Ureter (tissue), 1 donor: ENCODE measurements at places on chromosomes 1 and 21. TPM values are rescaled to one million over a fixed set of nuclear protein-coding genes. Genes with fewer than 3 reads are reported as not detected.

Gene NBPF14
- 22.0 TPM for total RNA-seq

Gene LAD1
- total RNA-seq = 186 TPM

Gene CNKSR1
- 40.6 TPM for total RNA-seq

Gene MORC3
- 59.3 TPM for total RNA-seq

Gene TNFRSF8
- total RNA-seq = 0.36 TPM

Gene CENPF
- total RNA-seq = 0.60 TPM

Gene NEGR1
- 10.0 TPM for total RNA-seq

DNA sequence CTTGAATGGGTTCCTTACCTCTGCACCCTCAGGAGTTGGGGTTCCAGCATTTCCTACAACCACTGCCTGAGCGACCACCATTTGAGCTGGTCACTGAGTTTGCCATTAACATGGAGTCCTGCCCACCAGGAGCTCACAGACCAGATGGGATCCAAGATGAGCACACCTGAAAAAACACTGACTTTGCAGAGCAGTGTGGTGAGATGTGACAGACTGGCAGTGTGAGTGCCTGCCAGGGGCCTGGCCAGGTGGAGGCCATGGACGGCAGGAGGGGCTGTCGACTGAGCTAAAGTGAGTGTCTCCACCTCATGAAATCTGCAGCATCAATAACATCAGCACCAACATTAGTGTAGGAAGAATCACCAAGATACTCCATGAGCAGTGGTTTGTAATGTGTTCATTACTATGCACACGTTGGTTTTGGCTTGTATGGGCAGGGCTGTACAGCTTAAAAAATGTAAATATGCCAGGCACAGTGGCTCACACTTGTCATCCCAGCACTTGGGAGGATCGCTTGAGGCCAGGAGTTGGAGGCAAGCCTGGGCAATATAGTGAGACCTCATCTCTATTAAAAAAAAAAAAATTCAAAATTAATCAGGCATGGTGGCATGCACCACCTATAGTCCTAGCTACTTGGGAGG lies 12.2 kb upstream of the MIXL1 start:
- no peak for DNase-seq

- DNase-seq = no peak
Observed at GRCh38 chr21:25987531-25987930, 183.0 kb downstream of the APP start.

DNA sequence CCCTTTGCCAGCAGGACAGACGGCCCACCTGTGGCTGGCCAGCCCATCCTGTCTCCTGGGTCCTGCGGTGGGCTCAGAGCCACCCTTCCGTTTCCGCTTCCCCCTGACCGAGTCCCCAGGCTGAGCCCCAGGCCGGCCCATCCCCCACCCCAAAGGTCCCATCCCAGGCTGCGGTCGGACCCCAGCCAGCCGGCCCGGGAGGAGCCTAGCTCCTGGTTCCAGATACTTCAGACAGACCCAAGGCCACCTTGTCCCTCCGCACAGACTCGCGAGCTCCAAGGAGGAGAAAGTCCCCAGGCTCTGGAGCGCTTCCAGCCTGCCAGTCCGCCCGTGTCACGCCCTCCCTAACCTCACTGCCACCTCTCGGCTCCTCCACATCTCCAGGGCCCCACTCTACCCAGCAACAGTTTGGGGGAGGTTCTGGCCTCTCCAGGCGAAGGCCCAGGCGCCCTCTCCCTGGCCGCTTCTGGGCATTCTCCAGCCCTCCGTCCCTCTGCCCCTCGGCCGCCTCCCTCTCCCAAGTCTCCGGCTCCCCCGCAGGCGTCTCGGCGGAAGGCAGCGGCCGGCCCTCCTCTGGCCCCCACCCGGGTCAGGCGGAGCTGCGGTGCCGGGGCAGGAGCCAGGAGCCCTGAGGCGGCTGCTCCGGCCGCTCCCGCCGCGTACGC lies 835 bp downstream of the LRRN2 start:
- no peak for DNase-seq

DNA sequence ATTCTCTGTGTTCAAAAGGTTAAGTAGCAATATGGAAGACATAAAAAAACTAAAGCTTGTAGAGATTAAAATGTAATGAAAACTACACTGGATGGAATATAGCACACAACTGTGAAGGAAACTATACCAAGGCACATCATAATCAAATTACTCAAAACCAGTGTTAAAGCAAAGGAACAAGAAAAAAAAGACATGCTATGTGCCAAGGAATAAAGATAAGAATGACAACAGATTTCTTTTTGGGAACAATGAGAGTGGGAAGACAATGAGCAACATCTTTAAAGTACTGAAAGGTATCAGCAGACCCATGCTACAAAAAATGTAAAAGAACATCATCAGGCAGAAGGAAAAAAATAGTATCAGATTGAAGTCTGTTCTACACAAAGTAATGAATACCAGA lies 157.8 kb downstream of the VPS13D start:
- DNase-seq = no peak

DNA sequence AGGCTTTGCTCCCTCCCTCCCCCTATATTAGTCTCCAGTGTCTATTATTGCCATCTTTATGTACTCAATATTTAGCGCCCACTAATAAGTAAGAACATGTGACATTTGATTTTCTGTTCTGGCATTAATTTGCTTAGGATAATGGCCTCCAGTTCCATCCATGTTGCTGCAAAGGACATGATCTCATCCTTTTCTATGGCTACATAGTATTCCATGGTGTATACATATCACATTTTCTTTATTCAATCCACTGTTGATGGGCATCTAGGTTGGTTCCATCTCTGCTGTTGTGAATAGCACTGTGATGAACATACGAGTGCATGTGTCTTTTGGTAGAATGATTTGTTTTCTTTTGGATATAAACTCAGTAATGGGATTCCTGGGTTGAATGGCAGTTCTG lies 61.3 kb downstream of the SH3GLB1 start:
- DNase-seq = no peak

DNA sequence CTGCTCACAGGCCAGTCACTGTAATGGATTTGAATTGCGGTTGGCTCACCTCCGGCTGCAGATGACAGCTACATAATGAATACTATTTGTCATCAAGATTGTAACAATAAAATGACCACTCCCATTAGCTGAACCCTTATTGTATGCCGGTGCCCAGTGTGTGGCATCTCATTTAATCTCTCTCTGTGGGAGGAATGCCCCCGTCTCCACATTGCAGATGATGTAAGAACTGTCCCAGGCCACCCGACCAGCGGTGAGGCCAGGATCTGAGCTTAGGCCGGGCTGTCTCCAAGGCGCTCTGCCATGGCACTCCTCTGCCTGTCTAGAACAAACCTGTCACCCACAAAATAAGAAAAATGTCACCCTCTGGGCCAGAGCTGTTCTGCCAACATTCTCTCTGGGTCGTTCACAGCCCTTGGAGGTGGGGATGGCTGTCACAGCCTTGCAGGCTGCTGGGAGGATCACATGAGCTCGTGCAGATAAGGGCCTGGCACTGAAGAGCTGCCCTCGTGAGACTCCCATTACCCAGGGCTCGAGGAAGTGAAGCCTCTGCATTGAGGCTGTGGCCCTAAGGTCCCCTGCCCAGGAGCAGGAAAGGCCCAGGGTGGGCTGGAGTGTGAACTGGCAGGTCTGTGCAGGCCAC lies 52.7 kb downstream of the ECE1 start:
- DNase-seq = no peak

GRCh38 chr21:14550135-14550534 lies 4.0 kb upstream of the SAMSN1 start:
- DNase-seq = no peak

DNA sequence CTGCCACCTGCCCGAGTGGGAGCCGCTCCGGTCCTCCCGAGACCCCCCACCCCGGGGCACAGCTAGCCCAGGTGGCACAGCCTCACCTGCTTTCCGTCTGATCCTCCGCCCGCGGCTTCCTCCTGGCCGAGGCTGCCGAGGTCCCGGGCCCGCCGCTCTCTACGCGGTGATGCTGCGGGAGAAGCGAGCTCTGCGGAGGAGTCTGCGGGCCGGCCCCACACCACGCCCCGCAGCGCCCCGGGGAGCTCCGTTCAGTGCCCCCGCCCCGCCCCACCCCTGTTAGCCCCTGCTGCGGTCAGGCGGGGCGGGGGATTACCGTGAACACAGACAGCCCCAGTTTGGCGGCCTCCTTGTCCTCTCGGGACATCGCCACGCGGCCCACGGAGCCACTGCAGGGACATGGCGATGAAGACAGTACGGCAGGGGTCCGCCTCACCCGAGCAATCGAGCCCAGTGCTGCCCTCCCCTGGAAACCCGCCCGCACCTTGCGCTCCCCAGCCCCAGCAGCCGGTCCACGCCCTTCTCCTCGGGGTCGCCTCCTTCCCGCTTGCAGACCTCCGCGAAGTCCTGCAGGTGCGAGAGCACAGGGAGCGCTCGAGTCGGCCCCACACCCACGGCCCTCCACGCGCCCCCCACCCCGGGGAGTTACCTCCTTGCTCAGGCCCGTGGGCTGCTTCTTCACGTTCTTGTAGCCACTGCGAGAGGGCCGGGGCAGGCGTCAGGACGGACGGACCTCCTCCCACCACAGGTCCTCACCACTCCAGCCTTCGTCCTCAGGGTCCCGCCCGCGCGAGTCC lies 933 bp downstream of the C1orf35 start:
- DNase-seq = peak; percentile 68

DNA sequence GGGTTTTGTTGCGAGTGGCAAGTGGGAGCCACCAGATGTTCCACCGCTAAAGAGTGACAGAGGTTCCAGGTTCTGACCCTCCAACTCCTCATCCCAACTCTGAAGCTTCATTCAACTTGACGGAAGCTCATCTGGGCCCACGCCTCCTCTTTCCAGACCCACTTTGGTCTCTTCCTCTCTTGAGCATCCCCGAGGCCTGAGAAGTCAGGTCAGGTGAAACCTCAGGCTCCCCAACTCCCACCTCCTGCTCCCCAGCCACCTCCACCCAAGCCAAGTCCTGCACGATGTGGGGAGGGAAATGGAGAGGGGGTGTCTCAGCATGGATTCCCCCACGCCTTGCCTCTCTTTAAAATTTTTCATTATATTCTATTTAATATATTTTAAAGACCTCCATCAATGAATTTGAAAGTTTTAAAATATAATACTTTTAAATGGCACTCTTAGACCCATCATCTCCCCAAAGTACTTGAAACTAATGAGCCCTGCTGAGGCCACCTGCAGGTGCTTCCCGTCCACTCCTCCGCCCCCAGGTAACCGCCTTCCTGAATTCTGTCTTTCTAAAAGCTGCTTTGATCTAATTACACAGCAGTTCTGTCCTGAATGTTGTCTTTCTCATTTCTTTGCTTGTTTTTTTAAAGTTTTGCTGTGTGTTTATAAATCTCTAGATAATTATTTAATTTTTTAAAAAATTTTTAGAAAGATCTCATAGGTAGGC lies 238.1 kb downstream of the KAZN start:
- no peak for DNase-seq

DNA sequence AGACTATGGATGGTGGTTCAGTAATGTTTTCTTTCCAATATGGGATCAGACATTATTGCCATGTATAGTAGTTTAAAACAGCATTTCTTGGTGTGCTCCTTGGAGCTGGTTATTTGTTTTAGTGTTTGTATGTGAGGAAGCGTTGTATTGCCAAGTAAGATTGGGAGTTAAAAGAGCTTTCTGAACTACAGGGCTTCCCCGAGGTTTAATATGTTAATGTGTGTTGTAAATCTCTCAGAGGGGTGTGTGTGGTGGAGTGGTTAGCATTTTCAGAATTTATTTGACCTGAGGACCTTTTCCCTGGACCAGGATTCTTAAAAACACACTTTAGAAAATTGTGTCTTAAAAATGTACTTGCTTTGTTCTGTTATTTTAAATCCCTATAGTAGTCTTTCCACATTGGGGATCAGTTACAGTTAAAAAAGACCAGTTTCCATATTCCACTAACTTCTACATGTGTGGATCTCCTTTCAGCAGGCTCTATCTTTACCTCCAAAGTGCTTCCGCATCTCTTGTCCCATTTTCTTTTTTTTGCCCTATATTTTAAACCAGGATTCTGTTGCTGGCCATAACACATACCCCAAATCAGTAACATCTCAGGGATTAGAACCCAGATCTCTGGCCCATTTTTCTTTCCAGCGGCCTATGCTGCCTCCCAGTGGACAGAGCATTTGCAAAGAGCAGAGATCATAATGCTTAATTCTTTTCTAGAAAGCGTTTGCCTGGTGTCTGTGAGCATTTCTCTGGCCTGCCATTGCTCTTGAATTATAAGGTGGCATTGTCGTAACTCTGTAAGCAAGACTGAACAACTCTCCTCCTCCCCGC lies 58.6 kb downstream of the PBX1 start:
- no peak for DNase-seq

- DNase-seq = no peak
Observed at GRCh38 chr21:19540287-19540686, 1136.7 kb upstream of the TMPRSS15 start.

- DNase-seq = peak; percentile 43
Observed at GRCh38 chr1:161440312-161440894, 64.9 kb upstream of the FCGR2A start.

DNA sequence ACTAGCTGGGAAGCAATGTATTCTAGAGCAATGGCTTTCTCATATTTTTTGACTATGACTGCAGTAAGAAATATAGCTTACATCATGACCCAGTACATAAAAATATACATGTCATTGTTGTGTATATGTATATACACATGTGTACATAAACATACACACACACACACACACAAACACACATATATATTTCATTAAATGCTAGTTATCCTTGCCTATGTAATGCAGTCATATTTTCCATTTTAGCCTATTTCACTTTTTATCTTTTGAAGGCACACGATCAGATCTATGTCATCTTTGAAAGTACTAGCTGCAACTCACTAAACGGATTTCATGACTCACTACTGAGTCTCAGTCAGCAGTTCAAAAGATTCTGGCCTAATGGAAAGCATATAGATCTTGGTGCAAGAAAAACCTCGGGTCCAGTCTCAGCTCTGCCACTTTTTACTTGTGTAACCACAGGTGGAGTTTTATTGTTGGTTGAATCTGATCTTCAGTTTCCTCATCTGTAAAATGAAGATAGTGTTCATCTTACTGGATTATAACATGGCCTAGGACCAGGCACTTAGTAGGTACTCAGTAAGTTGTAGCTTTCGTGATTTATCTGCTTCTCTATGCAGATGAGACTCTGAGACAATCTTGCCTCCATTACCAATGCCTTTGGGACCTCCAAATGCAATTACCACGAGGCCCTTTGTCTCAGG lies 325.6 kb downstream of the RRAGC start:
- no peak for DNase-seq

- no peak for DNase-seq
Observed at GRCh38 chr21:44905728-44906090, 15.0 kb downstream of the ITGB2 start.

- DNase-seq = no peak
Observed at GRCh38 chr1:60670302-60670701, 412.1 kb upstream of the NFIA start.

- DNase-seq = no peak
Observed at GRCh38 chr1:68293609-68294366, 61.5 kb upstream of the WLS start.

GRCh38 chr1:220160027-220160426 lies 66.1 kb downstream of the IARS2 start:
- no peak for DNase-seq

- peak; percentile 78 for DNase-seq
Observed at GRCh38 chr1:156128654-156129597, 14.4 kb downstream of the LMNA start.

DNA sequence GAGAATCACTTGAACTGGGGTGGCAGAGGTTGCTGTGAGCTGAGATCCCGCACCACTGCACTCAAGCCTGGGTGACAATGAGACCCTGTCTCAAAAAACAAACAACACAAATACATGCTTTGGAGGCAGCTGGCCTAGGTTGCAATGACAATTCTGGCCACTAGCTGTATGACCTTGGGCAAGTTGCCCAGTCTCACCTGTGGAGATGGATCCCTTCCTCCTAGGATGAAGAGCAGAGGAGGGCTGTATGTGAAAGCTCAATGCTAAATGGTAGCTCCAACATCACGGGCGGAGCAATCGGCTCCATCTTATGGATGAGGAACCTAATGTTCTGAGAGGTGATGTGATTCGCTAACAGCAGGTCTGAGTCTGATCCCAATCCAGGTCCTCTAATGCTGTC lies 20.6 kb downstream of the ADORA1 start:
- DNase-seq = no peak
